ENCODE measurements at places on chromosomes 13 and 19.

- peak; percentile 98 for DNase-seq
Observed at GRCh38 chr19:6516659-6517291, 14.1 kb upstream of the TNFSF9 start.

GRCh38 chr13:52845334-52845761, 3.1 kb downstream of the PCDH8 start:
- DNase-seq, result no peak

DNA sequence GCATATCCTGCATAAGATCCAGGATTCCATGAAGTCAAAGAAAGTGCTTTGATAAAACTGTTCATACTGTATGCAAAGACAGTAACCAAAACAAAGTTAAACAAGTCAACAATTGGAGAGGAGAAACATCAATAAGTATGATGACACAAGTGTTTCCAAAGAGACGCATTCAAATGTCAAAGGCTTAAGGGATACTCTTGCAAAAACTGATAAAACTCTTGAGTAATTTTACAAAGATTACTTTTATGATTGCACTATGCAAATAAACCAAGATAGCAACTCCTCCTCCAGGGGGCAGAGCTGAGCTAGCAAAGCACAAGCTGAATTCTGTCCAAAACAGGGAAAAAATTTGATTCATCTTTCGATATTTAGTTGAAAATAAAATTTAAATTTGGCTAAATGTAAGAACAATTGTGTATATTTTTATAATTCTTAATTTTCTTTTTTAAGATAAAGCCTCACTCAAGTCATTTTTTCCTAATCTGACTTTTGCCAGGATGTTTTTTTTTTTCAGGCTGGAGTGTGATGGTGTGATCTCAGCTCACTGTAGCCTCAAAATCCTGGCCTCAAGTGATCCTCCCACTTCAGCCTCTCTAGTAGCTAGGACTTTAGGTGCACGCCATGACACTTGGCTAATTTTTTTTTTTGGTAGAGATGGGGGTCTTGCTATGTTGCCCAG, 84.0 kb downstream of the MZT1 start:
- peak; percentile 89 for DNase-seq

- DNase-seq, result no peak
Observed at GRCh38 chr13:35917252-35917941, 213.8 kb downstream of the DCLK1 start.

DNA sequence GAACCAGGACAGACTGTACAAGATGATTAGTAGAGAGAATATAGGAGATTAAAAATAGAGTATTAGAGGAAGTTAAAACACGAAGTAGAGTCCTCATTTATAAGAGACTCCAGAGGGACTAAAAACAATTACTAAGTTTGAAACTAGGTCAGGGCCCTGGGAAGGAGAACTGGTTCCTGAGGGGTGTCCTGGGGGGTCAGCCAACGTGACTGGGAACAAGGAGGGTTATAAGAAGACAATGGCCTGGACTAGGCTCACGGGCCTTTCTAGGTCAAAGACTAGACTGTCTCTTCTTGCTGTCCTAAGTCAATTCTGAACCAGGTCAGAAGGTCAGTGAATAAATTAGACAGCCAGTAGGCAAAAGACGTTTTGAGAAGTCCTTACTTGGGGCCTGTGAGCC, 165.3 kb downstream of the IER2 start:
- DNase-seq, result no peak
